ENCODE measurements at places on chromosomes 5 and 9.

DNA sequence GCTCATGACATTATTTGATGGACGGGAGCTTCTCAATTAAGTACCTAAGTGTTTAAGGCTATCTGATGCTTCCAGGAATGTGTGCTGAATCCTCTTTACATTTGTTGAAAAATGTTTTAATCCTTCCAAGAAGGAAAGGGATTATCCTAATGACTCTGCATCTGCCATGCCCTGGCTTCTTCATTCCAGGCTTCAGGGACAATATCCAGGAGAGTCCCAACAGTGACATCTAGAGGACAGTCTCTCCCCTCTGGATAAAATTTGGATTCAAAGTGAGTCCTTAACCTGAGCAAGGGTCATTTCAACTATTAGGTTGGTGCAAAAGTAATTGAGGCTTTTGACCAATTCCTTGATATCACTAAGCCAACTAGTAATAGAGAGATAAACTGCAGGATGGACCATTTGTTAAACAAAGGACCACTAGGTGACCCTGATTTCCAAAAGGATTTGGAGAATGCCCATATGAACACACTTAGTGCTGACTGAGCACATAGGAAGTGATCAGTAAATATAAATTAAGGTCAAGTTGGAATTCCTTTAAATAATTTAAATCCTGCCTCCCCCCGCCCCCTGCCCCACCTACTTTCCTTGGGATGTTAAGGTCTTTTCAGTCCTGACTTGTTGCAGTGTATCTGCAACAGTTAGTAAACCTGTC is 19.1 kb downstream of the TNFSF8 start:
- DNase-seq: no peak

DNA sequence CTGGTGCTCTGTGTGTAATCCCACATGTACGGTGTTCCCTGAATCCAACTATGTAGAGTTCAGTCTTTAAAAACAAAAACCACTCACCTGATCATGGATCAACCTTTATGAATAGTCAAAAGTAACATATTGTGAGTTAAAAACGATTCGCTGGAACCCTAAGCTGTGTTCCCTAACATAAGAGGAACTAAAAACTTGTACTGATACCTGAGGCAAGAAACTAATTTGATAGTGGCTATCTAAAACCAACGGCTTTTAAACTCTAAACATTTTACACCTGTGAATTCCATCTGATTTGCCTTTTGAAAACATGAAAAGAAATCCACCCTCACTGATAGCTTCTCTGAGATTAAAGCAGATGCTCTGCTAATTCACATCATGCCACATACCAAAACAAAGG is 101.5 kb downstream of the DEPDC1B start:
- DNase-seq: no peak

GRCh38 chr5:80275347-80275746 is 19.5 kb upstream of the SERINC5 start:
- DNase-seq: no peak

GRCh38 chr5:177194268-177194667 is 60.7 kb downstream of the NSD1 start:
- no peak for DNase-seq

GRCh38 chr5:126920291-126920690 is 110.1 kb downstream of the MARCHF3 start:
- DNase-seq: no peak

DNA sequence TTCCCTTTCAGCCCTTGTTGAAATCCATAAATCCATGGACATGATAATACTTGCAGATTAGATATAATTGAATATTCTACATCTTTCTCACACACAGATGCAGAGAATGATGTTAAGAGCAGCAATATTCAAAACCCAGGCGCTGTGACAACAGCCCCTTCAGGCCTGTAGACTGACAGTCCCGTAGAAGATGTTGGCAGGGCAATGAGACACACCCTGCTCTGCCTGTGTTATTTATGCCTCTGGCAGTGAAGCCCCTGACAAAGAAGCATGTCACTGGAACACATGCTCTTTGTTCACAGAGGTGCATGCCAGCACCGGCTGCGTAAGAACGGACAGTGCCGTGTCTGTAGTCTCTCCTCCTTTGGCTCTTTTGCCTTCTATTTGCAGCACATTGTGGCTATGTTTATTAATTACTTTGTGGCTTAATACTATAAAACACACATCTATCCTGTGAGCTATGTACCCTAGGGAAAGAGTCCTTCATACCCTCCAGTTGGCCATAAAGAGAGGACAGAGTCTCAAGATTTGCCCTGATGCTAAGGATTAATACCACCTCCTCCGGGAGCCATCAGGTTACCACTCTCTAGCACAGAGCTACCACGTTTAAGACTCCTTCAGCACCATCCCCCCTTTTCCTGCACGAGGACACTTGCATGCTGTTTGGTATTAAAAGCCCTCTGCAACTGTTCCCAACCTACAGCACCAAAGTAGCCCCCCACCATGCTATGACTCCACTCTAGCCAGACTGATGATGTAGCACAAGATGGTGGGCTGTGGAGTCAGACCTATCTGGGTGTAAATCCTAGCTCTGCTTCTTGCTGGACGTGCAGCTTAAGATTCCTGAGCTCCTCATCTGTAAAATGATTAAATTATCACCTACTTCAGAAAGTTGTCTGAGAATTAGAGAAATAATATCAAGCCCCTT is 2.0 kb upstream of the ANP32B start:
- DNase-seq: no peak

GRCh38 chr9:93295456-93296076 is 111.6 kb downstream of the WNK2 start:
- no peak for DNase-seq

DNA sequence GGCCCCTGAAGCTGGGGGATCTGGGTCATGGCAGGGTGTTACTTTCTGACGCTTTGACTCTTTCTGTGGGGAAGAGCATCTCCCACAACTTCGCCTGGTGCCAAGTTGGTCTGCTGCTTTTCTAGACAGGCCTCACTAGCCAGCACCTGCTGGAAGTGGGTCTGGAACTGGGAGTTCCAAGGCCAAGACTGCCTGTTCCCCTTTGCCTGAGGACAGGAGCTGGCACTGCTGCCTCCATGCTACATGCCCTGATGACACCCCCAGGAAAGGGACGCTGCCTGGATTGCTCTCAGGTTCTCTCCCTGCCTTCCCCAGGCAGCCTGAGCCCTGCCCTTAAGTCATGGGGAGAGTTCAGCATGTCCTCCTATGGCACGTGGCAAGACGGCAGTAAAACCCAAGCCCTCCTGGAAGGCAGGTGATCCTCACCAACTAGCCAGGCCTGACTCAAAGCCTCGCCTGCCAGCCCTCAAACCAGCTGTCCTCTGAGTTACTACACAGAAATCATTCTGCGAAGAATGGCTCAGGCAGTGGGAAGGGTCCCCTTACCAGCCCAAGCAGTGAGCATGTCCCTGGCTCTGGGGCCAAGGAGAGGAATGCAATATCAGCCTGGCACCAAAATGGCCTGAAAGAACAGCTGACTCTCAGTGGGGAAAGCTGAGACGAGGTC is 35.8 kb downstream of the SEC61B start:
- DNase-seq: no peak

- no peak for DNase-seq
Measured at GRCh38 chr9:71243951-71244350, 122.5 kb upstream of the TRPM3 start.

- no peak for DNase-seq
Measured at GRCh38 chr5:146644831-146645230, 128.8 kb upstream of the GPR151 start.

DNA sequence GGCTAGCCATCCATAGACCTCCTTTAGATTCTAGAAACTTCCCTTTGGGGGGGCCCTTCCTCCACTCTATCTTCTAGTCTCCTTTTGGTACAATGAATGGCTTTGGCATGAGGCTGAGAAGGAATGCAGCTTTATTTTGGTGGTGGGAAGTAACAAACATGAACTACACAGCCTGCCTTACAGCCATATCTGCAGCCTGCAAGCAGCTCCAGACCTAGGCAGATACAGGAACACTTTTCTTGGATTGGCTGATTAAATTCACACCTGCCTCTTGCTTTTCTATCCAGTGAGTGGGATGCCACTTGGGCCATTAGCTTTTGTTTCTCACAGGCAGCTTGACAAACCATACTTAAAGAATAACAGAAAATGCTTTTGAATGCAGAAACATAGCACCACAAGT is 28.2 kb downstream of the NR6A1 start:
- no peak for DNase-seq

DNA sequence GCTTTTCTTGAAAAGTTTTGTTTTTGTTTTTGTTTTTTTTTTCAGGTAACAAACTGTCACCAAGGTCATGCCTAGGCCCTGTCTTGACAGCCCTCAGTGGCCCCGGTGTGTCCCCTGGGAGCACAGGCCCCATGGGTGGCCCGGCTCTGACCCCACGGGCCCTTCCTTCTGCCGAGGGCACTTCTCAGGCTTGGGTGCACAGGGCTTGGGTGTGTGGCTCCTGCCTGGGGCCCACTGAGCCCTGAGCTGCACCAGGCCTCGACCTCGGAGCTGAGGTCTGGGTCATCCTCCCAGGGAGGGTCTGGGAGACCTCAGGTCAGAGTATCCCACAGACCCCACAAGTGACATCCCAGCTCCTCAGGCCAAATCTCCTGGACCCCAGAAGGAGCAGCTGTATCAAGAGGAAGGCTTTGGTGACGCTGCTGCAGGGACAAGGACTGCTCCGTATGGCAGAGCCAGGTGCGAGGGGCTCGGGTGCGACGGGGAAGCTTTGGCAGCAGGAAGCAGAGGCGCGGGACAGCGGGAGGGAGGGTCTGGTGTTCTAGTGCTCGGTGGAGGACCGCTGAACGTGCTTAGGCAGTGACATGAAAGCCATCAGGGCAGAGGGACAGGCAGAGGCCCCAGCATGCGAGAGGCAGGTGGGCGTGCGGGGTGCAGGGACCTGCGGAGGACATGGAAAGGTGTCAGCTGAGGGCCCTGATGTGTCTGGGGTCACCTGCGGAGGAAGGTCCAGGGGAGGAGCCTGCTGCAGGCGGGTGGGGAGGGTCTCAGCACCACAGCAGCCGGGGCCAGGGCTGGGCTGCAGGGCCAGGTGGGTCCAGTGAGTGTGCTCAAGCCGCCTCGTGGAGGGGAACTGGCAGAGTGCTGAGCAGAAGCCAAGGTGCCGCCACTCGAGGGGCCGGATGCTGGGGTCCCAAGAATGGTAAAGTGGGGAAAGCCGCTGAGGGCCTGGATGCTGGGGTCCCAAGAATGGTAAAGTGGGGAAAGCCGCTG is 18.4 kb upstream of the SLC9A3 start:
- DNase-seq: no peak

DNA sequence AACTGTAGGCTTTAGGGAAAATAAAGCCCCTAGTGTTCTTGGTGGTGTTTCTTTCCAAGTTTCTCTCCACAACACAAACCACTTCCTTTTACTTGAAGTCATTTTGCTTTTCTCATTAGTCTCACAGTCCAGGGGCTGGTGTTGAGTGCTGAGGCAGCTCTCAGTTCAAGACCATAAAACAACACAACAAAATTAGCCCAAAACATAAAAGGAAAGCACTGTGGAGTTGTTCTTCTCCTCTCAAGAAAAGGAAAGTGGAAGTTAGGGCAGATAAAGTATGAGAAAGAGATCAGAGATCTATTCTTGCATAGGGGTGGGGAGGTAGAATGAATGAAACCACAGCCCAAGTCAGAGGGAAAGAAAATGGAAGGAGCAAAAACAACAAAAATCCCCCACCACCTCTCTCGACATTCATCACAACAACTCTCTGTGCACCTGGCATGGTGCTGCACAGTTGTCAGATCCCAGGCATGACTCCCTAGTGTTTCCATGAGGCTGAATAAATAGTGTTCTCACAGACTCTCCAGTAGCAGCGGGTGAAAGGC is 569.9 kb downstream of the RAB3C start:
- no peak for DNase-seq

DNA sequence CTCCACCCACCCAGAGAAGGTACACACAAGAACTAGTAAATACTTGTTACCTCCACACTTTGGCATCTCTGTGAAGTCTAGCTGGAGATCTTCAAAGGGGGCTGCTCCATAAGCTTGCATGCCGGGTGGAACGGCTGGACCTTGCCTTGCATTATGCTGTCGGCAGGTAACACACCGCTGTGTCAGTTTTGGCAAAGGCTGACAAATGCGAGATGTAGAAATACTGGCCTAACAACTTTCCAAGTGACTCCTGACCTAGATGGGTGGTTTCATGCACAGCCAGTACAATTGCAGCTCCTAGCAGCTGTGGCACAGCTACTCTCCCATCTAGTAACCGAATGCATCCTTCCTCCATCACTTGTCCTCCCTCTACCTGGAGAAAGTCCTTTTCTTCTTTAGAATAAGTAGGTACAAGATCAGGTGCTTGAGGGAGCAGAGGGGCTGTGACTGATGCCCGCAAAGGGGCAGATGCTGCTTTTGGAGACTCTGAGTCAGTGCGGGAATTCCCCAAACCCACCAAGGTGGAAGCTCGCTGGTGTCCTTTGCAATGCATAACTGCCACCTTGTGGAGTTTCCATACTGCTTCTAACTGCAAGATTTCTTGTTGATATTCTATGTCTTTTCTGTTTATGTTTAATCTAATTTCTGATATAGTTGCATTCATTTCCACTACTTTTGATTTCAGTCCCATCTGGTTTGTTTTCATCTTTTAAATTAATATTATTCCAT is 78.4 kb downstream of the TMEM161B start:
- DNase-seq: peak; percentile 2

DNA sequence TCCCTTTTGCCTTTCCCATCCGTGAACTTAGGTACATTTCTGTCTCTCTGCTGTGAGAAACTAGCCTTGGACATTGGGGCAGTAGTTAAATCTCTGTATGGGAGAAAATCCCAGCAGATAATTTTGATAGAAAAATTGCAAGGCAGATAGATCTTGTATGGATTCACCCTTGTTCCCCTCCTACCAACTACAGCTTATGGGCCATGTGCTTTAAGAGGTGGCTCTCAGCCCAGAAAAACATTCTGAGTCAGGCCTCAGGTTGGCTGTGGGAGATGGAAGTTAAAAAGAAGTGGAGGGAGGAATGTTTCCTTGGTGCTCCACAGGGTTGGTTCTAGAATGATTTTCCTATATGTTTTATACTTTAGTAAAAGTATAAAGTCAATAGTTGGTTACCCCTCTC is 1.4 kb upstream of the KDM3B start:
- DNase-seq: no peak

GRCh38 chr5:40376566-40376965 is 303.1 kb upstream of the PTGER4 start:
- DNase-seq: no peak

- peak; percentile 18 for DNase-seq
Measured at GRCh38 chr9:117772960-117773359, 68.8 kb downstream of the TLR4 start.

- DNase-seq: peak; percentile 99
Measured at GRCh38 chr5:1330146-1330846, 14.6 kb downstream of the CLPTM1L start.

DNA sequence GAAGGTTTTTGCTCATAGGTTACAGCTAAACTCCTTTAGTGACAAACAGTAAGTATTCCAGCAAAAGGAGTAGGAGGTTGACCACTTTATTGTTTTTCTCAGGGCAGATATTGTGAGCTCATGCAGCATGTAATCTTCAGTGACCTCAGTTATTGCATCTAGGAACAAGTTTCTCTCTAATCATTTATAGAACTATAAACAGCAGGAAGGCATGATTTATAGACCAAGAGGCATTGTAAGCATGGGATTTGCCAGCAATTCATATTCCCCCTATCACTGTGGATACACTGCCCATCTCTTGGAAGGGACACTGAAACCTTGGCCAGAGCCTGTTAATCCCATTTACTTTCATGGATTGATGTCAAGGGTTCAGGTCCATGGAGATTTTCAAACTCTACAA is 15.4 kb upstream of the FAM170A start:
- no peak for DNase-seq

All from epithelial cell of prostate (primary cell).